ENCODE measurements at places on chromosomes 4 and X.

- no peak for DNase-seq
Measured at GRCh38 chrX:149185087-149185486, 320.0 kb downstream of the IDS start.

- no peak for DNase-seq
Measured at GRCh38 chr4:77015390-77015789, 60.4 kb downstream of the CCNI start.

DNA sequence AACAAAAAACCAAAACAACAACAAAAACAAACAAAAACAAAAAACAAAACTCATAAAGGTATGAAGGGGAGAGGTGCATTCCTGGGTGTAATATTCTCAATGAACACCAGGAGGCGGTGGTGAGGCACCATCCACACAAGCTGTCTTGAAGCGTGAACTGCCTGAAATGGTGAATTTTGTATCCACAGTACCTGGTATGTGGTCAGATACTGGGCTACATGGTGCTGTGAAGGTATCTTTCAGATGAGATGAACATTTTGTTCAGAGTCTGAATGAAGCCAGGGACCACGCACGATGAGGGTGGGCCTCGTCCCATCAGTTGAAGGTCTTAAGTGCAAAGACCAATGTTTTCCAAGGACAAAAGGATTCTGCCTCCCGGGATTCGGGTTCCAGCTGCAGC is 58.5 kb downstream of the ASMT start:
- no peak for DNase-seq

DNA sequence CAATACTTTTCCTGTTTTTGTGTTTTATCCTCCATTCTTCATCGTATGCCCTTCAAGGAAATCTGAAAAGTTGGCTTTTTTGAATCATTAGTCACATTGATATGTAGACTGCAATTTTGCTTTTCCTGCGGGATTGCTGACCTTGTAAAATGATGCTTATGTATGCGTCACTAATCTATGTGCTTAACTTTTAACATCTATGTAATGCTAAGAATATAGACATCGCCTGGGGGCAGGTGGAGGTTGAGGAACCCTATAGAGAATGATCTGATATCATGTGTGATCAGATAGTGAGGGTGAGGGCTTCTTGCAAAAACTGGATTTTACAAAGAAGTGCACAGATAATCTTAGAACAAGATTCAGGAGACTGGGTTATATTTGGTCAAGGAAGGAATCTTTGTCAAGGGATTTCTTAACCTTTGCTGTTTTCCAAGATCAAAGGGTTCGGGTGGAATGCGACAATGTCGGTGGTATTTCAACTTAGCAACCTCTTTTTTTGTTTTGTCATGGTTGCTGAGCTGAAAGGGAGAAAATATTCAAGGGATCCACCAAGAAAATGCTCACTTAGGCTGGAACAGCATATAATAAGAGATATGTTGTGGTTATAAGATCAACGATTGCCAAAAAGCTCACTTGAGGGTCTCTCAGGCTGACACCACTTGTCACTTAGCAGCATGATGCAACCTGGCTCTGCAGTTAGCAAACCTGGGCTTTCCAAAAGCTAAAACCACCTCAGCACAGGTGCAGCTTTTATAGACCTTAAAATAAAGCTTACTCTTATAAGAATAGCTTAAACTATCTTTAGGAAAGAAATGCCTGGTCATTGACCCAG is 70.6 kb upstream of the PUDP start:
- DNase-seq: no peak

DNA sequence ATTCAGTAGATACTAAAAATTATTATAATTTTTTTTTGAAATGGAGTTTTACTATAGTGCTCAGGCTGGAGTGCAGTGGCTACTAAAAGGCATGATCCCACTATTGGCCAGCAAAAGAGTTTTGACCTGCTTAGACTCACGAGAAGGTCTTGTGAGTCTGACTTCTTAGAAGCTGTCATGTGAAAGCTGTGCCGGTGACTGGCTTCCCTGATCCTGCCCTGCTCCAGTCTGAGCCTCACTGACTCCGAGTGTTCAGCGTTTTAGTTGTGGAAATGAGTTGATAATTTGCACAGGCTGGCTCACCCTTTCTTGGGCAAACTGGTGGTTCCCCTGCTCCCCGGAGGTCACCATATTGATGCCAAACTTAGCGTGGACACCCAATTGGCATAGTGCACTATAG is 16.4 kb upstream of the CXCL8 start:
- DNase-seq: no peak

DNA sequence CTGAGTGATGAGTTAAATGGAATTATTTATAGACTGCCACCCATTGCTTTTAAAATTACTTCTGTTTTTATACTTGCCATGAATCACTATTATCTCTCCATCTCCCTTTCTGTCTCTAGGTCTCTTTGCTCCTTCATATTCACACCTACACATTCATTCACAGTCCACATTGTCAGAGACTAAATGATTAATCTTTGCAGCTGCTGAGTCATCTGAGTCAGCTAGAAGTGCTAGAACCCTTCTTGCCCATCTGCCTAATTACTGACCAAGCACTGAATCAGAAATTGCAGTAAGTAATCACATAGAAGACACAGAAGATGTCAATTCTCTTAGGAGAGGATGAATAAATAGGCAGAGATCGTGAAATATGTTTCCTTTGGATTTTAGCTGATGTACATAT is 31.6 kb upstream of the RPS6KA6 start:
- no peak for DNase-seq

DNA sequence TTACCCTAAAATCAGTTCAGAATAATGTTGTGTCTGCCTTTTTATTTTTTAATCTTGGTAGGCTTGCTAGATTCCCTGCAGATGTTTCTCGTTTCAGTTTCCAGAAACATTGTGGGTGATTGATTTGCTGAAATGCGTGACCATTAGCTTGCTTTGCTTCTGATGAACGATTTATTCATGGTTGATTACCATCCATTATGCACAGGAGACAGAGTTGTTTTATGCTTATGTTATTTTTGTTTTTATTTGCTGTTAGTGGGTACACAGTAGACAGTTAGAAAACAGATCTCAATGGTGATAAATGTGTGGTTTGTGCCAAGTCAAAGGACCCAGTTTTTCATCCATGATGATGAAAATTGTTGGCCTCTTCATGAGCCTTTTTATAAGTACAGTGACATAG is 455.6 kb upstream of the BOD1L1 start:
- DNase-seq: no peak

GRCh38 chr4:128483816-128484215 is 196.2 kb upstream of the PGRMC2 start:
- no peak for DNase-seq

GRCh38 chr4:12884846-12885796 is 599.0 kb downstream of the RAB28 start:
- no peak for DNase-seq

DNA sequence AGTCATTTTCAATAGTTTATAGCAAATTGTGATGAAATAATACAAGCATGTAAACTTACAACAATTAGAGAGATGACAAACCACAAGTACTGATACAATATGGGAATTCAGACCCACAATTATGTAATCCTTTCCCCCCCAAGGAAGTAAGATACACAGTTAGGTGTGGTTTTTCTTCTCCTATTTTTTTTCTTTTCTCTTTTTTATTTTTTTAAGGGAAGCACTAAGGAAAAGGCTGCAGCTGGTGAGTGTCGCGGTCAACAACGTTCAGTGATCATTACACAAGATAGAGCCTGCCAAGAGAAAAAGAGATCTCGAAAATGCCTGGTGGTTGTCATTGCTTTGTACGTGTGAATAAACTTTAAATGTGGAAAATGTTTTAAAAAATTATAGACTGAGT is 9.8 kb downstream of the NDNF start:
- DNase-seq: no peak

DNA sequence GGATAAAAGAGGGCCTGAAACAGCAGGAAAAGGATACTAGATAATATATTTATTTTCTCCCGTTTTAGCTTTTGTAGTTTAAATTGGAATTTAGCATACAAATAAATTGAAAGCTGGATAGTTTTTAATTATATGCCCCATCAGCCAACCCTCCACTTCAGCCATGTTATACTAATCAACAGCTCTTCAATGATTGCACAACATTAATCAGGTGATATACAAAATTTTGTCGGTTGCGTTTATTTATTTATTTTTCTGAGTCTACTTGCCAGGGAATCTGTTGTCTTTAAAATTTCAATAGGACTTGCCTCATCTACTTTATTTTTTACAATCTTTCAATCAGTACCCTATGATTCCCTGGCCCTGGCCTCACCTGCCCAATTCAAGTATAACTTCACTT is 12.1 kb downstream of the DGKK start:
- no peak for DNase-seq

- DNase-seq: no peak
Measured at GRCh38 chrX:38879631-38880220, 78.5 kb downstream of the MID1IP1 start.

- no peak for DNase-seq
Measured at GRCh38 chrX:71871367-71871766, 39.3 kb upstream of the NHSL2 start.

GRCh38 chr4:1784789-1785591 is 8.1 kb upstream of the FGFR3 start:
- DNase-seq: no peak

GRCh38 chrX:102558607-102559006 is 40.7 kb upstream of the ARMCX5 start:
- no peak for DNase-seq

GRCh38 chrX:98924511-98924910 is 1485.6 kb downstream of the PCDH19 start:
- DNase-seq: no peak

DNA sequence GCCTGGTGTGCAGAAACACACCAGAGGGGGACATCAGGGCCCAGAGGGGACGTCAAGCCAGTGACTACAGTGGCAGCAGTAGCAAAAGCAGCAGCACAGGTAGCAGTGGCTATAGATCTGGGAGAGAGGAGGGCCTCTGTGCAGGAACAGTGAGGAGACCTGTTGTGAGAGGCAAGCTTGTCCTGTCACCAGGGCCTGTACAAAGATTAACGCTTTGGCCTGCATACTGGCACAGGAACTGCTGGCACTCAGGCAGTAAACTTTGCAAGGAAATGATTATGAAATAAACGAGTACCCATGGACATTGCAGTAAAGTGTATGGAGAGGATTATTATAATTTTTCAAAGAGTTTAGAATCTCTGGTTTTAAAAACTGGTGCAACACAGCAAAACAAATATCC is 5.5 kb upstream of the PHF8 start:
- DNase-seq: no peak

GRCh38 chrX:46059316-46059715 is 485.9 kb downstream of the ZNF674 start:
- no peak for DNase-seq

DNA sequence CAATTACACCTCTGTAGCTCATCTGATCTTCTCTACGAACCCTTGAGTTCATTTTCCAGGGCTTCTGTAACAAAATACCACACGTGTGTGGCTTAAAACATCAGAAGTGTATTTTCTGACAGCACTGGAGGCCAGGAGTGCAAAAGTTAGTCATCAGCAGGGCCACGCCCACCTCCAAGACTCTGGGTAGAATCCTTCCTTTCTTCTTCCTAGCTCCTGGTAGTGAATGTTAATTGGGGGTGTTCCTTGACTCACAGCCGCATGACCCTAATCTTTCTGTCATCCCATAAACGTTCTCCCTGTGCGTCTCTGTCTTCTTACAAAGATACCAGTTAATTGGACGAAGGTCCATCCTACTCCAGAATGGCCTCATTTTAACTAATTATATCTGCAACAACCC is 115.0 kb downstream of the TRIML1 start:
- DNase-seq: no peak

Data from stimulated activated CD8-positive, alpha-beta memory T cell treated with anti-CD3 and anti-CD28 coated beads, Interleukin-12 subunit alpha, Interleukin-12 subunit beta, amount 100 ng/mL, for 1 hour (primary cell).